ENCODE measurements at places on chromosomes 5 and 9.

- no peak for DNase-seq
Observed at GRCh38 chr5:122421374-122422079, 109.5 kb downstream of the SNCAIP start.

GRCh38 chr9:85425153-85425611 is 316.6 kb downstream of the AGTPBP1 start:
- DNase-seq = peak; percentile 18

GRCh38 chr5:982377-983237 is 26.0 kb upstream of the NKD2 start:
- DNase-seq = no peak

DNA sequence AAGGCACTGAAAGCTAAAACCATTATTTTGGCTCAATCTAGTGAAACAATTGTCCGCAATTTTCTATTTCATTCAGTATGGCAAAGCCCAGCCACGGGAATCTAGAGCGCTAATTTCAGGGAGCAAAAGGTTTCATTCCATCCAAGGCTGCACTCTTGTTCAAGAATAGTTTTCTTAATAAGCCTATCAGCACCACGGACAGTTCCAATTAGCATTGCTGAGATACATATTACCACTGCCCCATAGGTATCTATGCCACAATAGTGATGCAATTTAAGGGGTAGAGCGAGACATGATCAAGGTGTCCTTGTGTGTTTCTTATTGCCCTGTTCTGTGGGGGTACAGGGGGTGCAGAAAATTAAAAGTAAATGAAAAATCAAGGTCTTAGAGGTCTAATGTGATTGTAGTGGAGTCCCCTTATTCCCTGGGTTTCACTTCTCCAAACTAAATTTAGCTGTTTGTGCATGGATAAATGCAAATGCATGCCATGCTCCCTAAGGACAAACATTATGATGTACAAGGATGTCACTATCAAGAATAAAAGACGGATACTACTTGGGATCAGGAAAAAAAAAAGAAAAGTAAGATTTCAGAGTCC is 45.5 kb downstream of the SPOCK1 start:
- DNase-seq = no peak

DNA sequence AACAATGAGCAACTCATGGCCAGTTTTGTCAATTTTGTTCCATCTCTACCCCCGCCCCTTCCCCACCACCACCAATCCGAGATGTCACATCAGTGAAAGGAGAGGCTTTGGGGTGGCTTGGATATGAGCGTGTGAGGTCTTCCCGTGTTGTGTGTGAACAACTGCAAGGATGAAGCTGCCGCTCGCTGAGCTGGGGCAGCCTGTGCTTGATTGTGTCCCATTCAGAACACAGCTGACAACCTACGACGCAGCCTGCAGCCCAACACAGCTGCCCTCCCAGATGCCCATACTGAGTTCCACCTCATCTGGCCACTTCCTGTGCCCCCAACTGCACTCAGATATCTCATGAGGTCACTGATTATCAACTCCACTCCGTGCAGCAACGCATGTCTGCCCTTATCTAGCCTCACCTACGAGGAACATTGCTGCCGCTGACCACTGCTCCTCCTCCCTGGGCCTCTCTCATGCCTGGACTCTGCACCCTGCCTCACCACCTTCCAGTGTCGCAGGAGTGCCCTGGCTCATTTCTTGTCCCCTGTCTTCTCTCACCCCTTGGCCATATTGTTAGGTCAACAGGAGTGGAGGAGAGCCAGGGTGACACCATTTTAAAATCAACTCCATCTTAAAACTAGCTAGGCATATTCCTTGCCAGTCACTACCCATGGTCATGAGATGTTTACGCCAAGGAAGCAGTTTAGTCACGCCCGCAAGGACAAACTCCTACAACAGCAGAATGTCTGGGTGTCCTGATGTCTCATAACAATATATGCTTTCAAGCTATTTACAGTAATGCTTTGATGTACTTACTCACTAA is 7.3 kb upstream of the IL4 start:
- no peak for DNase-seq

DNA sequence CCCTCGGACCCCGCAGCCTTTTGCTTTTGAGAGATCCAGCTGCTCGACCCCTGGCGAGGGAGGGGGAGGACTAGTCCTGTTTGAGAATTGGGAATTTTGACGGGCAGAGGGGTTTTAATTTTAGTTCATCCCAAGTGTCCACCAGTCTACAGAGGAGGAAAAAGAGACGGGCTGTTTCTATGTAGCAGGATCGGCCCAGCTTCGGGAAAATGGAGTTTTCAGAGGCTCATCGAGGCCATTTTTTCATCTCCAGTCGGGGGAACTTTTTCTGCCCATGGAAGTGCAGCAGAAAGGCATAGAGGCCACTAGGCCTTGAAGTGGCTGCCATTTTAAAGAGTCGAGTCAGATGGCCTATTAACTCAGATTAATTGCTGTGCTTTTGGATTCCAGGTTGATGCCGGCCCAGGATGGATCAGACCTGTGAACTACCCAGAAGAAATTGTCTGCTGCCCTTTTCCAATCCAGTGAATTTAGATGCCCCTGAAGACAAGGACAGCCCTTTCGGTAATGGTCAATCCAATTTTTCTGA is 1.2 kb downstream of the NSD1 start:
- DNase-seq = no peak

GRCh38 chr9:134365791-134366222 is 39.6 kb downstream of the RXRA start:
- DNase-seq = peak; percentile 89

DNA sequence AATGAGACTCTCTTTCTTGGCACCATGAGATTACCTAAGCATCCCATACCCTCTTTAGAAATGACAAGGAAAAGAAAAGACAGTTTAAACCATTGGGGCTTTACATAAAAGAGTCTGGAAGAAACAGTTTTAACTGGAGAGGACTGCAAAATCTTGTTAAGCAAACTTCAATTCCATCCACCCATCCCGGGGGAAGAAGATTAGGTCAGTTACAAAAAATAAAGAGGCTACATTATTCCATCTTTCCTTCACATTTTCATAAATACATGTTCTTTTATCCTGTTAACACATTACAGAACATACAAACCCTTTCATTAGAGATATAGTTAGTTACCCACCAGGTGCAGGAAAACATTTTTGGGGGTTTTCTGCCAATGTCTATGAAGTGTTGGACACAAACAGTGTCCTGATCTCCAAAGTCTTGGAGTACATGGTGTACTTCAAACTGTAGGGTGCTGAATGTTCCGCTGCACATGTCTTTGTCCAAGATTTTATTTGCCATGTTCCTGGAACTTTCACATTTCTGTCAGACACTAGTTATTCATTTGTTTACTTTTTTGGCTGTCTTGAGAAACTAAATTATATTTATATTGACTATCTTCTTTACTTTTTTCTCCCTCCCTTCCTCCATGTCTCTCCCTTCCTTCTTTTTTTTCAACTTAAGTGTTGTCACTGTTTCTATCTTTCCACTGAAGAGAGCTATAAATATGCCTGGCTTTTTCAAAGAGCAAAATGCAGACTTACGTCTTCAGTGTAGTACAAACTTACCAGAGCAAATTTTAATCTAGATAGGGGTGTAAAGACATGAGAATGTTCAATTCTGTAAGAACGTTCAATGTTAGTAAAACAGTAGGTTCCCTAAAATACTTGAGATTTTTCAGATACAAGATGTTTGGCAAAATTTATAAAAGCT is 410.9 kb upstream of the PRR16 start:
- no peak for DNase-seq

GRCh38 chr5:179369530-179369884 is 24.2 kb upstream of the ADAMTS2 start:
- no peak for DNase-seq

GRCh38 chr5:105392710-105393149 is 1830.1 kb upstream of the NUDT12 start:
- no peak for DNase-seq

DNA sequence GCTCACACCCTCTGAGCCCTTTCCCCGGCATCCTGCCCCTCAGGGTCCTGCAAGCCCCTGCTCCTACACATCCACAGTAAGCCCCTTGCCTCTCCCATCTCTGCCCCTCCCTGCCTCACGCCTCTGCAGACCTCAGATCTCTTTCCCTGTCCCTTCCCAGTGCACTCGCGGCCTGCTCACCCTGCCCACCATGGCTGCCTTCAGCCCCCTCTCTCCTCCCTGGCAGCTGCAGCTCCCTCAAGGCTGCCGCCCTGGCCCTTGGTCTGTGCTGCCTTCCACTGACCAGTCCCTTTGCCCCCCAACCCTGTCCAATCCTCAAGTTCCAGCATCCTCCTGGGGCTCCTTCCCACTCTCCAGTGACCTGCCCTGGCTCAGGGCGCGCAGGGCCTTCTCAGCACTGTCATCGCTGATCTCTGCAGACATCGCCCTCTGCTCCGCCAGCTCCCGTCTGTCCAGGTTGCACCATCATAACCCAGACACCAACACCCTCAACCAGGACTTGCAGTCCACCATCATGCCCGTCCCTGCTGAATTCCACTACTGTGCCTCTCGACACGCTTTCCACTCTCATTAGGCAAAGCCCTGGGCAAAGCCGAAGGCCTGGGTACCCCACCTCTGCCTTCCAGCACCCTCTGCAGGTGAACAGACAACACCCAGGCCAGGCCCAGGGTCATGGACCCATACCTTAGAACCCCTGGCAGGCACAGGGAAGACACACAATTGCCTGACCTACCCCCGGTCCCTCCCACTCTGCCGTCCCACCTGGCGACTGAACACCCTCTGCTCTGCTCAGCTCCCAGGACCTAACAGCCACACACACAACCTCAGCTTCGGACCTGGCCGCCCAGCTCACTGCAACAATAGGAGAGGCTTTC is 97.8 kb upstream of the RUFY1 start:
- no peak for DNase-seq

Measured in DMS 273 treated with DMSO at 0.1 percent for 48 hours (cell line).